ENCODE measurements at places on chromosomes 11 and 22.
A peak's percentile ranks its signal among the peaks of the same experiment; 100 is the strongest.

DNA sequence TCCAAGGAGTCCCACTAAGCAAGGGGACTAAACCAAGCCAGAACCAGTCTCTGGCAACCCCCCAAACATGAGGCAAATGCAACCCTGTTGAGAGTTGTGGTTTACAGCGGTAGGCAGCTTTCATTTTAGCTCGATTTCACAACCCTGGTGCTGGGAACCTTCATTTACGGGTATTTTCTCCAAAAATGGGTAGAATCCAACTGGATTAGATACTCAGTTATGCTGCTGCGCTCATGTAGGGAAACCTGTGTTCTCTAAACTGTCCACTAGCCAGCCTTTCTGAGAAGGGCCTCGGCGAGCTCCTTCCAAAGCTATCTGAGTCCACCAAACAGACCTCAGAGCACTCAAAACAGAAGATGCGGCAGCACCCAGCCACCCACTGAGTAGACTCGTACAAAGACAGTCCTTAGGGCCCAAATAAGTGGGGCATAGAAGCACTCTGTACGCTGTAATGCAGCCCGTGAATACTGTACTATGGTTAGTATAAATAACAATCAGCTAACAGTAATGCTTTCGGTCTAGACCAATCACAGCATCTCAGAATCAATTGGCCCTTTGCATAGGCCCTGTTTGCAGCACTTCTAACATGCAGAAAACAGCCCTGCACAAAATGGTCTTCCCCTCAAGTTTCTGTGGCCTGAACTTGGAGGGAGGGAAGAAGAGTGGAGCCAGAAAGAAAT is 104.7 kb downstream of the ETS1 start:
- peak; percentile 45 for ATAC-seq

DNA sequence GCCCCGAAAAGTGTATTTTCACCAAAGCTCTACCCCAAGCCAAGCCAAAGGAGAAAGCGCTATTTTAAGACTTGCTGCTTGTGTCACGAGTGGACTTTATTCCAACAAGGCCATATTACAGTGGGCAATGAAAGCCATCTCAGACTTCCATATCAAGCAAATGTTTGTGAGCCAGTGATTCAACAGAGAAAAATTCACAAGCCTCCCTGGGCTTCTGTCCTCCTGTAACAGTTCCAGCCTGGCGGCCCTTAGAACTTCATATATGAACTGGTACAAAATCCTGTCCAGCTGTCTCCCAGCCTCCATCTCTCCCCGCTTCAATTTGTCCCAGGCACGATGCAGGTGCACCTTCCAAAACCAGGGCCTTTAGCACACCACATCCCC is 11.2 kb downstream of the LARGE1 start:
- ATAC-seq, result peak; percentile 77

GRCh38 chr22:29329581-29329980 is 14.1 kb upstream of the RASL10A start:
- no peak for ATAC-seq

- ATAC-seq, result no peak
Measured at GRCh38 chr11:61828379-61828628, 204 bp downstream of the FADS2 start.

DNA sequence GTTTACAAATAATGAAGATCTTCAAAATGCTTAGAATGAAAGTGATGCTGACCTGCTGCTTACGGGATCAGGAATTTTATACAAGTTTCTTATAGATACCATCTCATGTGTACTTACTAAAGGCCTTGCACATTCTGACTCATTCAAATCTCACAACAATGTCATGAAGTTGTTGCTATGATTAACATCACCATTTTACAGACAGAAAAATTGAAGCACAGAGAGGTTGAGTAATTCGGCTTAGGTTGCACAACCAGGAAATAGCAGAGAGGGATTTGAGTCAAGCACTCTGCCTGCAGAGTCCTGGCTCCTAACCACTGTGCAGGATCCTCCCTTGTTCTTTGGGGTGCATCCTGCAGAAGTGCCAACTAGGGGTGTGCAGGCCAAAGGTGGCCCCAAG is 471.9 kb downstream of the MIAT start:
- no peak for ATAC-seq

DNA sequence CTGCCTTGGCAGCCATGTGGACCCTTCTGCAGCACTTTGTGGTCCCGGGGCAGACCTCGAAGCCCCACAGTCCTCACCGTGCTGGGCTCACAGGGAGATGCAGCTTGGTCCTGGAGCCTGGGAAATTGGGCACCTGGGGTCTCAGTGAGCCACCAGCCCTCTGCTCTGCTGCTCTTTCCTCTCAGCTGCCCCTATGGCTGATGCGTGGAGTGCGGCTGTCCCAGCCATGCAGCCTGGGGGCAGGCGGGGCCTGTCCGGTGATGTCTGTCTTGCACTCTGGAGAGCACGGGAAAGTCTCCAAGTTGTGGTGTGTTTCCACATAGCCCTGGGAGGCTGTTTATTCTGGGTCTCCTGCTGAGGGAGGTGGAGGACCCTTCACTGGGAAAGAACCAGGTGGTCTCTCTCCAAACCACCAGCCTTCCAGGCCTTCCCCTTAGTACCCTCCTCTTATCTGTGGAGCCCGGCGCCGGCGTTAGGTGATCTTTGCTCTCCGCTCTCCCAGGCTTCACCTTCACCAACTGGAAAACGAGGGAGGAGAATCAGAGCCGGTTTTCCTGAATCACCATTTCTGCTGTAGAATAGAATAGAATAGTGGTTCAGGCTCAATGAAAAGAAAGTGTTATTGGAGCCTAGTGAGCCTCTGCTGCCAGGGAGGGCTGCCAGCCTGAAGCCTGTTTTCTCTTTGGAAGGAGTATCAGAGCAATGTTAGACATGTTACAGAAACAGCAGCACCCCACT is 41.2 kb upstream of the GRAMD4 start:
- no peak for ATAC-seq

- ATAC-seq, result no peak
Measured at GRCh38 chr22:23542933-23543332, 37.2 kb downstream of the IGLL1 start.

- ATAC-seq, result no peak
Measured at GRCh38 chr11:26777372-26777808, 55.5 kb upstream of the SLC5A12 start.

DNA sequence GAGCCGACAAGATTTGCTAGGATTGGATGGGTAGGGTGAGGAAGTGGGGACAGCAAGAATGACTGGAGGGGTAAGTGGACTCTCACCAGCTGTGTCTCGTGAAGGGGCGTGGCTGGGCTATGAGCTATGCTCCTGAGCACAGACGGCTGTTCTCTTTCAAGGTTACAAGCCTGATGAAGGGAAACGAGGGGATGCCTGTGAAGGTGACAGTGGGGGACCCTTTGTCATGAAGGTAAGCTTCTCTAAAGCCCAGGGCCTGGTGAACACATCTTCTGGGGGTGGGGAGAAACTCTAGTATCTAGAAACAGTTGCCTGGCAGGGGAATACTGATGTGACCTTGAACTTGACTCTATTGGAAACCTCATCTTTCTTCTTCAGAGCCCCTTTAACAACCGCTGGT is 19.9 kb downstream of the F2 start:
- ATAC-seq, result no peak

DNA sequence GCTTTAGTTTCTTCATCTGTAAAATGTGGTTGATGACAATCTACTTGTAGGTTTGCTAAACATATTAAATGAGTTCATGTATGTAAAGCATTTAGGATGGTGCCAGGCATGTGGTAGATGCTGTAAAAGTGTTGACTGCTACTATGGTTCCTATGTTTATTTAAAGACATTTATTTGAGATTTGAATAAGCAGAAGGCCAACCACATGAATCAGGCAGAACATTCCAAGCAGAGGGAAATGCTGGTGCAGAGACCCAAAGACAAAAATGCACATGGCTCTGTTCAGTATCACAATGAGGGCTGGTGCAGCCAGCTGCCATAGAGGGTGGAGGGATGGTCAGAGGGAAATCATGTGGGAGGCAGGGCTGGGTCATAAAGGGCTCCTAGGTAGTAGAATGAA is 156.2 kb upstream of the PDGFD start:
- ATAC-seq, result no peak

DNA sequence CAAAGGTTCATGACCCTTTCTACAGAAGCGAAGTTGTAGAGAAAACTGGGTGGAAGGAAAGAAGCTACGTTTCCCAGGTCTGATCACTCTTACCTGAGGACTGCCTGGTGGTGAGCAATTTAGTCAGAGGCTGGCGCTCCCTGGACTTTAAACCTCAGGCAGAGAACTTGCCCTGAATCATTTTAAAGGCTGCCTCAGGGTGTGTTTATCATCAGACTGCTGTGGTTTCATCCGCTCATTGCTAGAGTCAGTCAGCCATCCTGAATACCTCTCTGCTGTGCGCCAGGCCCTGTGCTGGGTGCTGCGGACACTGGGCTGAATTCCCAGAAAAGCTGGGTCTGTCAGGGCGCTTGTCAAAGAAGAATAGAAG is 2.7 kb downstream of the DTX4 start:
- ATAC-seq, result no peak

GRCh38 chr22:23519442-23520157 is 60.5 kb downstream of the IGLL1 start:
- no peak for ATAC-seq

DNA sequence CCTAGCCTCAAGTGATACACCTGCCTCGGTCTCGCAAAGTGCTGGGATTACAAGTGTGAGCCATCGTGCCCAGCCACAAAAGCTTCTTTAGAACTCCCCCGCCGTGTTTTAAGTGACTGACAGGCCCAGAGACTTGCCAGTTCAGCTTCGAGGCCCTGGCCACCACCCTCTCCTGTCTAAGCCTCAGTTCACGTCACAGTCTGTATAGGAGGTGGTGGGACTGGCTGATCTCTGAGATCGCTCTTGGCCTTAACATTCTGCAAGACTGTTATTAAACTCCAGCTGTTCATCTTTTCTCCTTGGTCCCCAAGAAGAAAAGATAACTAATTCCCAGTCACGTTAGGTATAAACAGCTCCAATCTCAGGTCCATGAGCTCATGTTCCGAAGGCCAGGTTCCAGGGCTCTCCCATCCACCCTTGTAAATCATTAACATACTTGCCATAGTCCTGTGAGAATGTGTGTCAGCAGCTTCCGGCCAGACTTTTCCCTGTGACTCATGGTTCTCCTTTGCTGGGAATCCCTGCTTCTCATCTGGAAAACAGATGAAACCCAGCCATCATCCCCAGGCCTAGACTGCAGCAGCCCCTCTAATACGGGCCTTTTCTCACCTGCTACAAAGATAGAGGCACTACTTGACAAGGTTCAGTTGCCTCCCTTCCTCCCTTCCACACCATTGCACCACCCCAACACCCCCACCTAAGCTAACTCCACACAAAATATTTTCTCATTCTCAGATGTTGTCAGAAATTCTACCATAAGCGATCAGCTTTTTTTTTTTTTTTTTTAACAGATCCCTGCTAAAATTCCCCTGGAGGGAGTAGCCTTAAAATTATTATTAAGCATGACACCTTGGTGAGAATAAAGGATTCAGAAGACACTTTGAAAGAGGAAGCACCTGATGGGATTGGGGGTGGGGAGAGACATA is 5.6 kb upstream of the KIAA0930 start:
- ATAC-seq, result peak; percentile 86

- no peak for ATAC-seq
Measured at GRCh38 chr22:35746946-35747703, 29.5 kb downstream of the APOL5 start.

- ATAC-seq, result no peak
Measured at GRCh38 chr11:83863272-83863671, 577.1 kb upstream of the CCDC90B start.

- peak; percentile 61 for ATAC-seq
Measured at GRCh38 chr11:32451808-32452207, 16.5 kb upstream of the WT1 start.

GRCh38 chr11:83449338-83449913 is 163.3 kb upstream of the CCDC90B start:
- ATAC-seq, result no peak

- no peak for ATAC-seq
Measured at GRCh38 chr11:125777309-125777708, 1.3 kb downstream of the PATE2 start.

DNA sequence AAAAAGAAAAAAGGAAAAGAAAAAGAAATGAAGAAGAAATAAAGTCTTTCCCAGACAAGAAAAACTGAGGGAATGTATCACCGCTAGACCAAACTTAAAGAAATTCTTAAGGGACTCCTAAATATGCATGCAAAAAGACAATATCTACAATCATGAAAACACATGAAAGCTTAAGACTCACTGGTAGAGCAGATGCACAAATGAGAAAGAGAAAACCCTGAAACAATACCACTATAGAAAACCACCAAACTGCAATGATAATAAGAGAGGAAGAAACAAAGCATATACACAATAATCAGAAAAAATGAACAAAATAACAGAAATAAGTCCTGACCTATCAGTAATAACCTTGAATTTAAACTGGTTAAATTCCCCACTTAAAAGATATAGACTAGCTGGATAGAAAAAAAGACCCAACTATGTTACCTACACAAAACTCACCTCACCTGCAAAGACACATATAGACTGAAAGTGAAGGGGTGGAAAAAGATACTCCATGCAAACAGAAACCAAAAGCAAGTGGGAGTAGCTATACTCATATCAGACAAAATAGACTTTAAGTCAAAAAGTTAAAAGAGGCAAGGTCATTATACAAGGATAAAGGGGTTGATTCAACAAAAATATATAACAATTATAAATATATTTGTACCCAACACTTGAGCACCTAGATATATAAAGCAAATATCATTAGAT is 61.3 kb upstream of the NARS2 start:
- no peak for ATAC-seq

- ATAC-seq, result no peak
Measured at GRCh38 chr22:28674121-28674563, 5.5 kb downstream of the TTC28 start.

GRCh38 chr11:770642-771616 is 6.4 kb downstream of the GATD1 start:
- ATAC-seq, result no peak

Measured in gastroesophageal sphincter (tissue), 4 donors.